ENCODE measurements at places on chromosomes 5 and 9.

DNA sequence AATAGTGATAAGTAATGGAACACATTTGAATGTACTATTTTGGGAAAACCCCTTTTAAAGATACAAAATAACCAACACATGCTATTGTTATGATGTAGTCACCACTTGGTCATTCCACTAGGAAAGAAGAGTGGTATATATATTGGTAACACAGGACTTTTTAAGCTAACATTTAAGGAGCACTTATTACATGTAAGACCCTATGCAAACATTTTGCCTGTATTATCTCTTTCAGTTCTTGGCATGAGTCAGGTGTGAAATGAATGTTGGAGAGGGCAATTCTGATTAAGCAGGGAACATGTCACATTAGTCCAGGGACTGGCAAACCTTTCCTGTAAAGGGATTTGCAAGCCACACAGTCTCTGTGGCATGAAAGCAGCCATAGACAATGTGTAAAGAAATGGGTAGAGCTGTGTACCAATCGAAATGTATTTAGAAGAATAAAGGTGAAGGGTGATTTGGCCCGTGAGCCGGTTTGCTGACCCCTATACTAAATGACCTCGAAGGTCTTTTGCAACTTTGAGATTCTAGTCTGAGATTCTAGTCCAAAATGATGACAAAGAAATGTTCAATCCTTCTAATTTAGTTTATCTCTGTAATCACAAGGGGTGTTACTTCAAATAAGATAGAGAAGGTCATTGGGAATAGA, 15.3 kb downstream of the ABLIM3 start:
- DNase-seq, result no peak

GRCh38 chr5:11305245-11305644, 544.2 kb upstream of the DAP start:
- DNase-seq, result no peak

- no peak for DNase-seq
Measured at GRCh38 chr5:124812771-124813358, 66.4 kb upstream of the ZNF608 start.

DNA sequence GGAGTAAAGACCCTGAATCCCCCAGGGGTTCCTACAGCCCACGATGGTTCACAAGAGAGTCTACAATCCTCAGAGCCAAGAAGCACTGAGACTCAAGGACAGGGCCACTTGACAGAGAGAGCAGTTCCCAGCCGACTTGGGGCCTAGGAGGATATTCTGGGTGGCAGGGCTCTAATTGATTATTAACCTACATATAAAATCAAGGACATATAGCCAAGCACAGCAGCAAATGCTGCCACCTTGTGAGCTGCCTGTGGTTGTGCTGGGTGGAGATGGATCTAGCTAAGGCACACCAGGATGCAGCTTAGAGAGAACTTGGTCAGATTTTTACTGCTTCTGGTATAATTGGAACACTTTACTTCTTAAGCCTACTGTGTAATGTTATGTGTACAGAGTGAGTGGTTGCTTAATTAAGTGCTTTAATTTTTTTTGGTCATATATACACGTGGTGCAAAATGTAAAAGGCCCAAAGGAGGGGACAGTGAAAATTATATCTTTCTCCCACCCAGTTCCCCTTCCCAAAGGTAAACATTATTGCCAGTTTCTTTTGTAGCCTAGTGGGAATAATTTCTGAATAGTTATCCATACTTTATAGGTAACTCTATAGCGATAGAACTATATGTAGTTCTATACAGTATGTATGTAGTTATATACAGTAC, 78.8 kb downstream of the F2RL2 start:
- peak; percentile 41 for DNase-seq

- DNase-seq, result no peak
Measured at GRCh38 chr5:14591548-14591947, 10.0 kb downstream of the OTULINL start.

- no peak for DNase-seq
Measured at GRCh38 chr5:32343058-32343672, 30.4 kb upstream of the MTMR12 start.

GRCh38 chr5:149217096-149217802, 54.4 kb upstream of the AFAP1L1 start:
- no peak for DNase-seq

- no peak for DNase-seq
Measured at GRCh38 chr9:89701221-89701798, 96.5 kb downstream of the GADD45G start.

DNA sequence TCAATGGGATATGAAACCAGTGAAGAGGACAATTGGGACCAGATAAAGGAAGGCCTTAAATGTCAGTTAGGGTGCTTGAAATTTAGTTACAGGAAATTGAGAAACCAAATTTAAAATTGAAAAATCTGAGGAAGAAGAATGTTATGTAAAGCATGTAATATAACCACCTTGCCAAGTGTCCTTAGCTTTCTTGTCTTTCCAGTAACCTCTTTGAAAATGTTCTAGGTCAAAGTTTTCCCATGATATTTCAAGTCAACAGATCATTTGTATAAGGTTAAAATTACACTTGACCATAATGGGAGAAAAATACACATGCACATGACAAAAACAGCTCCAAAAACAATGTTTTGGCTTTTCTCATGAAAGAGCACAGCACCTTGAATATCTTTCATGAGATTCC, 21.1 kb downstream of the LOX start:
- DNase-seq, result no peak

GRCh38 chr9:125509476-125509875, 197.5 kb downstream of the MAPKAP1 start:
- no peak for DNase-seq

DNA sequence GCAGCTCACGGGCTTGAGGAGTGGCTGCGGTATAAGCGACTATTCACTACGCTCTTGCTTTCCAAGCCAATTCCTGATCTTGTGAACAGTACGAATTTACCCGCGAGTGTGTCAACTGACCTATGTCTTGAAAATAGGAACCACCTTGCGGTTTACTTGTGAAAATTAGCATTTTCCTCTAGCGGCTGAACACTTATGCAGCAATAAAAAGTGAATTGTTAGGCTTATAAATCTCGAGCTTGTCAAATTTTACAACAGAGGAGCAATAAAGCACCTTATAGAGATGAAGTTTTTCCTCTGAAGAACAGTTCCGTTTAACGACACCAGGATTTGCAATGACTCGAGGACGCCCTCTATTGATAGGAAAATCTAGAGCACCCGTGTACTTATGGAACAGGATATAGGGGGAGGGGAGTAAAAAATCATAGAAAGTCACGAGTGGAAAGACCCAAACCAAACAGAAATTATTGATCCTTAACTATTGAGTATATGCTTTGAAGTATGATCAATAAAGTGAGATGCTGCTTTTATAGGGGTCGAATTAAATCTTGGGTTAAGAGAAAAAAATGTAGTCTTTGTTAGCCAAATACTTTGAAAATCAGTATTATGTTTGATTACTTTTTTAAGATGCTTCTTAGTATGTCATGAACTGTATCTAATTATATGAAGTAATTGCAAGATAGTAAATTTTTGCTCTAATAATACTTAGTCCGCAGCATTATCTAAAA, 1.9 kb upstream of the RGMB start:
- DNase-seq, result peak; percentile 41

DNA sequence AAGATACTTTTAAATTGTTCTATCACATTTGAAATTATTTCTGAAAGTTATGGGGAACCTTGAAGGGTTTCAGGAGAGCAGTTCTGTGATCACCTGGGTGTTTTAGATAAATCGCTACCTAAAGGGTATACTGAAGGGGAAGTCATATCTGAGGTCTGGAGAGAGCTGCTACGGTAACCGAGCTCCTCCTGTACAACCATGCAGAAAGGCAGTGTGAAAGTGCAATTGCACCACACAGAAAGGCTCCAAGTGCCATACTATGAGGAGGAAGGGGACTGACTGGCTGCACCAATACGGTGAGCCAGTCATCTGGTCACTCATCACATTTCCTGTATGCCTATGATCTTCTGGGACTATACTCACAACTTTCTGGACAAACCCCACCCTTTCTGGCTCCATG, 241.4 kb upstream of the SLC24A2 start:
- no peak for DNase-seq

- DNase-seq, result no peak
Measured at GRCh38 chr5:35890021-35891020, 33.6 kb downstream of the IL7R start.

DNA sequence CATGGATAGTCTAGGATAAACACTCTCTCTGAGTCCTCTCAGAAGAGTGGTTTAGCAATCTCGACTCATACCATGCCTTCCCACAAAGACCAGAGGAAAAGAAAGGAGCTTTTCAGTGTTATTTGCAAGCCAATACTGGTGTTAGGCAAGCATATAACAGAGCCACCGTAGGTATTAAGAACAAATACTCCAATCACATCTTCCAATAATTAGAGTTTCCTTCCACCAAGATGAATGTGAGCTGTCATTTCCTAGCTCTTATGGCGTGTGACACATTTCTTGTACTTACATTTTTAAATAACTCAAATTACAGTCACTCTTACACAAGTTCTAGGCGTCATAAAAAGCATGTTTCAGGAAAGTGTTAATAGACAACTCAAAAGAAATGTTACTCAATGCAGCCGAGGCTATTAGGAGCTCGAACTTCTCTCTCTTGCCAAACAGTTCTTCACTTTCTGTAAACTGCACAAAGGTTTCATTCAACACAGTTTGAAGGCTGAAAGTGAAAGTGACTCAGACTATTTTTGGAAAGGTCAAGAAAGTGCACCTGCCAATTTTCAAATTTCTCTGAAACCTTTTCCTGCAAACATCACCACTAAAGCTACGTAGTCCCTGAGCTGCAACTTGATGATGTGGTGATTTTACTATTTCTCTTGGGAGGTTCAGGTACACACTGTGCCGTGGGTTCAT, 153.8 kb downstream of the AUH start:
- DNase-seq, result no peak

- DNase-seq, result no peak
Measured at GRCh38 chr9:5587024-5587423, 41.9 kb upstream of the RIC1 start.

DNA sequence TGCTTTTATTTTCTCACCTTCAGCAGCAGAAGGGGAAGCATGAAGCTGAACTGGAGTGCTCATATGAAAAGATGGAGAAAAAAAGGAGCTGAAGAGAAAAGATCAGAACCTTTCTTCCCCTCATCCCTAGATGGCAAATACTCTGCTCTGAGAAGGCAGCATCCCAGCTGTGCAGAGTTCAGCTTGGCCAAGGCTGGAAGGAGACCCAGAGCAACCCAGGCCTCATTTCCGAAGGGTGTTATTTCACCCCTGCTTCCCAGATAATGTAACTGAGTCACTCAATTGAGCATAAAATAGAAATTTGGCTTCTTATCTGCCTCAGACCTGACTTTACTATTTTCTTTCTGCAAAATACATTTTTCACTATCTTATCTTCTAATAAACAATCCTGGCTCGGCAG, 489.9 kb upstream of the BRINP1 start:
- DNase-seq, result no peak

GRCh38 chr9:18543406-18544192, 69.6 kb downstream of the ADAMTSL1 start:
- DNase-seq, result no peak

GRCh38 chr9:120463765-120464164, 116.2 kb downstream of the CDK5RAP2 start:
- no peak for DNase-seq

DNA sequence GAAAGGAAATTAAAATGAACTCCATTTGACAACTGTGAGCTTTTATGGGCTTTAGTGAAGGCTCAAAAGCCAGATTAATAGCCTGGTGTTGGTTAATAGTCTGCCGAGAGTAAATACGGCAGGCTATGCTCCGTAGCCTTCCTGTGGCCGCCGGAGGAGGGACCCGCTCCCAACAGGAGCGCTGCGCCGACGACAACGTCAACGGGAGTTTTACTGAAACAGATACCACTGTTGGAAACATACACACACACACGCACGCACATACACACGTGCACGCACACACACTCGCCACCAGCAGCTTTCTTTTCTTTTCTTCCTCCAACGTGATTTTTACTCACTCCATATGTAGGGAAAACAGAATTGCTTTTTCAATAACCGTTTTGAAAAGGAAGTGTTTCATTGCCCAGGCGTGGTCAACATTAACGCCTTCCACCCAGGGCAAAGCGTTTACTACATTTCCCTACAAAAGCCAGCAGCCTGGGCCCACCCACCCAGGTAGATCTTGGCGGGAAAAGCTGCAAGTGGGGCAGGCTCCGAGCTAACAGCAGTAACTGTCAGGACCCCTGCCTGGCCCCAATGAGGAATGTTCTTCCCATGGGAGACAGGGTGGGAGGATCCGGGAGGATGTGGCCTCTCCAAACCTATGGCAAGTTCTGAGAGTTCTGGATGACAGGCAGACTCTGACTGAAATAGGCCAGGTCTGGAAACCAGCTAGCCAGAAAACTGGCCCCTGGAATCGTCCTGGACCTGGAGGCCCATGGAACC, 72.3 kb downstream of the PAX5 start:
- no peak for DNase-seq

- no peak for DNase-seq
Measured at GRCh38 chr5:131932235-131932634, 13.2 kb downstream of the MEIKIN start.

DNA sequence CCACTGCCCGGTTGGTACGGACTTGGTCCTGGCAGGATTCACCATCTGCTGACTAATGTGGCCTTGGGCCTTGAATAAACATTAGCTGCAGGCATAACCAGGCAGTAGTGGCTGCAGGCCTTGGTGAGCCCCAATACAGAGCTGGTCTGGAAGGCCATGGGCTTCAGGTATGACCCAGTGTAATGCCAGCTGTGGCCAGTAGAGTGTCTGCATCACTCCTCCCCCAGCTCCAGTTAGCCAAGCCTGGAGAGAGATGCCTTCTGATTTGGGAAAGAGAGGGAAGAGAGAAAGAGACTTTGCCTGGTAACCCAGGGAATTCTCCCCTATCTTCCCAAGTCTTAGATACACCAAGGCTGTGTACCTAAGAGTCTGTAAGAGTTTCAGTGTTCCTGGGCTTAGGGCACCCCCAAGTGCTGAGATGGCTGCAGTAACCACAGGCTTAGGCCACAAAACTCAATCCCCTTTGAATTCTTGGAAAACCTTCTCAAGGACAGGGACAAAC, 5.6 kb upstream of the C5 start:
- no peak for DNase-seq

DNA sequence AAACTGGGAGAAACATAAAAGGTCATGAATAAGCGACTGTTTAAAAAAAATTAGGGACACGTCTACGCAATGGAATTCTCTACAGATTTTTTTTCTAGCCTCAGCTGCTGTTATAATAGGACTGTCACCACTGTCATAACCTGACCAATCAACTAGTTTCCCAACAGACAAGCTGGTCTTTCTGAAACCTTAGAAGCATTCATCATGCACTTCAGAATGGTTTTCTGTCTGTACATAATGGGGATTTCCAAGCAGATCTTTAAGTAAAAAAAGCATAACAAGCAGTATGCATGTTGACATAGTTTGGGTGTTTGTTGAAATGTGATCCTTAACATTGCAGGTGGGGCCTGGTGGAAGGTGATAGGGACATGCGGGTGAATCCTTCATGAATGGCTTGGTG, 58.3 kb upstream of the SEMA6A start:
- no peak for DNase-seq
